Stimulated activated CD8-positive, alpha-beta memory T cell treated with anti-CD3 and anti-CD28 coated beads, Interleukin-12 subunit alpha, Interleukin-12 subunit beta, amount 100 ng/mL, for 1 hour (primary cell): ENCODE measurements at places on chromosomes 2 and 18.

DNA sequence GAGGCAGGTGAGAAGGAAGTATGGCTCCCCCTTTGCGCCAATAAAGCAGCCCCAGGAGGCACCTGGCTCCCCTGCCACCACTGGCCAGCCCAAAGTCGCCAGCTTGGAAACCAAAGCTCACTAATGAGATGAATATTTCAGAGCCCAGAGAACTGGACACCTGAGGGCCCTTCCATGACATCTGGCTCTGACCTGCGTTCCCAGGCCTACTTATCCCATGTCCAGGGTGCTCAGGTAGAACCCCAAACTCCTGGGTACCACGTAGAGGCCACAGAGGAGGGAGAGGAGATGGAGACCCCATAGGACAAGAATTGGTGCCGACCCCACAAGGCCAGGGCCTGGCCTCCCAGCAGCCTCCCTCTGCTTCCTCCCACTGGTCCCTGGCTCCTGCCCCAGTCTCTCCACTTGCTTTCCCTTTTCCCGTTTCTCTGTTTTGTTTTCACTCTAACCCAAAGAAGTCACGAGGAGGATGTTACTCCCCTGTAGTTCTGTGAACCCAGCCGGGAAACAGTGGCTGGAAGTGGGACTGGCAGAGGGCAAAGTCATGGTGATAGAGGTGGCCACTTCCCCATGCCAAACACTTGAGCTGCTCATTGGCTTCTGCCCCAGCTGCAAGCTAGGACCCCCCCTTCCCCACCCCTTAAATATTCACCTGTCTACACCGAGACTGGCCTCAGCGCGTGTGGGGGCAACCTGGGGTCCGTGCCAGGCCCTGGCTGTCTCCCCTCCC, 820 bp downstream of the TMBIM1 start:
- DNase-seq, result no peak

- no peak for DNase-seq
Measured at GRCh38 chr18:55743736-55744135, 155.7 kb upstream of the TCF4 start.

DNA sequence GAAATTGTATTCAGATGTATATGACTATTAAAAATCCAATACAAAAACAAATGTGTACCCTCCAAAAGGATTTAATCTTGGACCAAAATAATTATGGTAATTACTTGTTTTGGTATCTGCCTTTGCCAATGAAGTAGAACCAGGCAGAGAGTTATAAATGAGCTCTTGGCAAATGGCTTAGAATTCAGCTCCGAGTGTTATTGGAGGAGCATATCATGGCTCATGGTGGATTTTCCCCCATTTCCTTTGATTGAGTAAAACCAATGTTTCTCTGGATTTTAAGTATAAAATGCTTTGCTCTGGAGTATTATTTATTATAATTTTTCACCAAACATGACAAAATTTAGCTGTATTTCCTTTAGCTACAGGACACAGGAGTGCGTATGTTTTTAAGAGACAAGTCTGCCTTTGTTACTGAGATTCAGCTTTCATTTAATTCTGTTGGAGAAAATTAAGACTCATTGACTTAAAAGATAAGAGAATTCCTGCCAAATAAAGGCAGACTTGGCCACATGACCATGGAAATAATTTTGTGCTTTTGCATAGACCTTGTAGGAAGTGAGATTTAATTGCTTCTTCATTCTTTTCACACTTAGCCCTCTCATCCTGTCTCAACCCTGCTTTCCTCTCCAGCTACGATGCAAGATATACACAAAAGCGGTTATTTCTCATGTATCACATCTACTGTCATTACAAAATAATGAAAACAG, 281.0 kb upstream of the SOX11 start:
- no peak for DNase-seq

GRCh38 chr18:59022167-59022945, 117.3 kb upstream of the SEC11C start:
- no peak for DNase-seq

GRCh38 chr2:227033471-227034148, 130.4 kb downstream of the COL4A4 start:
- no peak for DNase-seq

- DNase-seq, result no peak
Measured at GRCh38 chr2:219081701-219082331, 21.1 kb upstream of the IHH start.

GRCh38 chr2:107107351-107107750, 221.4 kb upstream of the ST6GAL2 start:
- no peak for DNase-seq

- no peak for DNase-seq
Measured at GRCh38 chr2:58973811-58974281, 732.7 kb upstream of the FANCL start.

GRCh38 chr2:37916512-37917082, 8.5 kb upstream of the RMDN2 start:
- no peak for DNase-seq

DNA sequence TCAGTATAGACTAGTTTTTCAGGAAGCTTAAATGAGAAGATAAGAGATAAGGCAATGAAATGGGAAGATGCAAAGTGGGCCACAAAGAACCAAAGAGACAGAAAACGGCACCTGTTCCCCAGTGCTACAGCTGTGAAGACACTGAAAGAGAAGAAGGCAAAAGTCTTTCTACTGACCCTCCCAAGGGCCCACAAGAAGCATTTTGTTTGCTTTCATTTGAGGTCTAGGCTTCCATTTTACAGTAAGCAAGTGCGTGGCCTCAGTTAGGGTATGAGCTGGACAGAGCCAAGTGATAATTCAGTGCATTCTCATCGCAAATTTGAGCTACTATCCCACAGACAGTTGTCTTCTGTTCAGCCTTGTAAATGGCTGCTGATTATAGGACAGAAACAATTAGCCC, 53.4 kb upstream of the STK17B start:
- DNase-seq, result no peak

DNA sequence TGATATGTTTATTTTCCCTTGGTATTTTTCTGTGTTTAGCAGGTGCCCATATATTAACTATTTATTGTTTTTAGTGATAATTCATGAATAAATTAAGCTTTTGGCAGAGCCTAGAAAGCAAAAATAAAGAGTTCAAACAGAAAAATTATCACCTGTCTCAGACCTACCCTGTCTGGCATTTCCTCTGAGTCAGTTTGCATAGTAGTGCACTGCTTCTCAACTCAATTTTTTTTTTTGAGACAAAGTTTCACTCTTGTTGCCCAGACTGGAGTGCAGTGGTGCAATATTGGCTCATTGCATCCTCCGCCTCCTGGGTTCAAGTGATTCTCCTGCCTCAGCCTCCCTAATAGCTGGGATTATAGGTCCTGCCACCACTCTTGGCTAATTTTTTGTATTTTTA, 793.9 kb downstream of the SUCLG1 start:
- DNase-seq, result no peak

GRCh38 chr2:164599954-164600589, 21.2 kb downstream of the GRB14 start:
- no peak for DNase-seq

- DNase-seq, result no peak
Measured at GRCh38 chr2:53632714-53633113, 134.9 kb upstream of the CHAC2 start.

- DNase-seq, result no peak
Measured at GRCh38 chr2:71989671-71990070, 158.0 kb downstream of the CYP26B1 start.

DNA sequence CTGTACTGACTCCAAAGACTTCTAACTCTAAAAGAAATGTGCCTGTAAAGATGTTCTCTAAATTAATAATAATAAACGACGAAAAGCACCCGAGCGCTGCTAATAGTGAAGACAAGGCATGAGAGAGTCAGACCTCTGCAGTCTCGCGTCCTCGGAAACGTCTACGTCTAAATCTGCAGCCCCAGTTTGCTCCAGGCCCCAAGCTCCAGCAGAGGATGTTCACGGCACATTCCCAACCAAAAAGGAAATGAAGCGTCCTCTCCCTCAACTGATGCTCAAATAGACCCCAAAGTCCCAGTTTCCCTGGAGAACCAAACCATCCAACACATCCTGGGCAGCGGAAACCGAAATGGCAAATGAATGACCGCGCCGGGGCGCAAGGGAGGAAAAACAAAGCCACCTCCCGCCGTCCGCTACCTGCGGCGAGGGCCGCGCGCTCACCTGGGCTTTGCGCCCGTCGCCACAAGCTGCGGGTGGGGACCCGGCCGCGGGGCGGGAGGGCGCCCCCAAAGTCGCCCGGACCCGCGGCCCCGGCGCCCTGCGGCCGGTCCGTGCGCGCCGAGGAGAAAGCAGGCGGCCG, 47.1 kb upstream of the CCDC150 start:
- DNase-seq, result no peak

GRCh38 chr2:145597006-145597405, 1077.1 kb upstream of the ZEB2 start:
- no peak for DNase-seq
